Activated CD4-positive, alpha-beta T cell treated with anti-CD3 and anti-CD28 coated beads, Interleukin-2, amount 50 U/mL, for 1 hour (primary cell): ENCODE measurements at places on chromosomes 5 and 9.

DNA sequence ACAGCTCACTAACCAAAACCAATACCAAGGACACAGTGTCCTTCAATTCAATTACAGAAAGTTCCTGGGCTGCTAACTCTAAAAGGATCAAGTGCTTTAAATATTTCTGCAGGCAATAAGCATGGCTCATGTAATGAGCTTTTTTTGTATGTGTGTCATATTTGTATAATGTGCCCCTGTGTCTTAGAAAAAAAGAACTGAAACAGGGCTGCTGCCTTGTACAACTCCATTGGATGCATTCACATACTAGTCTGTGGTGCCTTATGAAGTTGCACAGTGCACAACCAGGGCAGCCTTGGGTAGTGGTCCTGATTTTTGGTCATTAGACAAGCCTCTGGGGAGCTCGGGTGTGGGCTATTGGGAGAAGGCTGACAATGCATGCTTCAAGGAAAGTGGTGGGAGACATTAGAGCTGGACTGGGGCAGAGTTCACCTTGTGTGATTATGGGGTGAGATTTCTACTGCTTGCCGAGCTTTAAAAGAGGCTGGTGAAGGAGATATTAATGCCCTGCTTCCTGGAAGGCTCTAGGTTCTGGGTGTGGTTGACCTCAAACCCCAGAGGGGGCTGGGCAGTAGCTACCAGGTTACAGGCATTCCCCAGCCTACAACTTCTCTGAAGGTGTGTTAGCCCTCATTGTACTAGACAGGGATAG, 3.6 kb upstream of the CPEB4 start:
- DNase-seq: peak; percentile 23

DNA sequence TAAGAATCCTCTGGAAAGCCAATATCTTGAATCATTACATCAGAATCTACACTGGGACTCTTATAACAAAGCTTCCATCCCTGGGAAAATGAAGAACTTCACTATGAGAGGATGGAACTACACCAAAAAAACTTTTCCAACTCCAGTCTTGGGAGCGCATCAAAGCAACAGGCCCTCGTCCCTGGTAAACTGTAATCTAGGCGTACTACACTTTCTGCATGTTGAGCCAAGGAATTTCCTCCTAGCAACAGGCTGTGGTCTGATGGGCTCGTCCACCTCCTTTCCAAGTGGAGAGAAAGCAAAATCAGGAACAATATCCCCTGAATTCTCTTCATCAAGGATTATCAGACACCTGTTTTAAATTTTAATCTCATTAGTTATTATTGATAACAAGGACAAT, 94.1 kb downstream of the NFIB start:
- no peak for DNase-seq

- no peak for DNase-seq
These were observed 241.5 kb downstream of the ARRDC3 start for GRCh38 chr5:91141642-91142041.

GRCh38 chr9:127982912-127983311, 2.1 kb upstream of the EEIG1 start:
- no peak for DNase-seq

GRCh38 chr5:54727874-54728587, 210.5 kb downstream of the SNX18 start:
- DNase-seq: no peak
